Cortex of kidney (tissue), 1 donor: ENCODE measurements at places on chromosomes 12 and 14.

DNA sequence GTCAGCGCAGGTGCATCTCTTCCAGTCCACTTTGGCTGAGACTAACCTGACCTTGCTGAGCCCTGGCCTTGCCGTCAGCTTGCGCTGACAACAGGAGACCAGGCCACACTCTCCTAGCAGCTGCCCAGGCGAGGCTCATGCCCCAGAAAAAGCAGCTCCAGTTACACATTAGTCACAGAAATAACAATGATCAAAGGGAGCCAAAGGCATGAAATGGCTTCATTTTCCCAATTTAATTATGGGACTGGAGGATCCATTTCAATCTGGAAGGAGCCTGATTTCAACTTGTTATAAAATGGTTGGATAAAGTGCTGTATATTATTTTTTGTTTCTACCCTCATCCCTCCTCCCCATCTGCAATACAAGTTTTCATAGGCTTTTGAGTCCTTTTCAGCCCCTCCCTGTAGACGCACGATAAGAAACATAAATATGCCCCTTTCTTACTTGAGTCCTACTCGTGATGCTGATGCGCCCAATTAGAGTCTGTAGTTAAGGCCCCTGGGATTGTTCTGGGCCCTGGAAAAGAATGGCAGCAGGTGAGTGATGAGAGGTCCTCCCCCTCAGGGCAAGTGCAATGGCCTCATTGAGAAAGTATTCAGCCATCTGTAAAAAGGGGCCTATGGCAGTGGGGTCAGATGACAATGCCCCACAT is 376.0 kb downstream of the C12orf75 start:
- DNase-seq, result no peak

- DNase-seq, result no peak
These were observed 325.7 kb upstream of the STXBP6 start for GRCh38 chr14:25375639-25376038.

- DNase-seq, result no peak
These were observed 14.3 kb downstream of the CFL2 start for GRCh38 chr14:34699873-34700621.

GRCh38 chr14:96829791-96830190 is 32.6 kb downstream of the VRK1 start:
- no peak for DNase-seq

DNA sequence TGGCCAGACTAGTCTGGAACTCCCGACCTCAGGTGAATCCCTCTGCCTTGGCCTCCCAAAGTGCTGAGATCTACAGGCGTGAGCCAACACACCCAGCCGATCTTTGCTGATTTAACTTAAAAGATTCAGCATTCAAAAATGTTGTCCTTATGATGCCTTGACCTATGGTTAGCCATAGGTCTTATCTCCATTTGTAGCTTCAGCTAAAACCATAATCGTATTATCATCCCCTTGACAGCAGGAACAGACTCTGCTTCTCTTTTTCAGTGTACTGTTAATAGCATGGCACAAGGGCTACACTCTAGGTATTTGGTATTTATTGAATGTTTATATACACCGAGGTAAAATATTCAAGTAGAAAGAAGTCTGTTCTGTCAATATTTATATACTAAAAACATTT is 15.3 kb downstream of the CCDC62 start:
- no peak for DNase-seq
